ENCODE measurements at places on chromosomes 3 and 15. TPM values are rescaled to one million over a fixed set of nuclear protein-coding genes. Genes with fewer than 3 reads are reported as not detected.

DNA sequence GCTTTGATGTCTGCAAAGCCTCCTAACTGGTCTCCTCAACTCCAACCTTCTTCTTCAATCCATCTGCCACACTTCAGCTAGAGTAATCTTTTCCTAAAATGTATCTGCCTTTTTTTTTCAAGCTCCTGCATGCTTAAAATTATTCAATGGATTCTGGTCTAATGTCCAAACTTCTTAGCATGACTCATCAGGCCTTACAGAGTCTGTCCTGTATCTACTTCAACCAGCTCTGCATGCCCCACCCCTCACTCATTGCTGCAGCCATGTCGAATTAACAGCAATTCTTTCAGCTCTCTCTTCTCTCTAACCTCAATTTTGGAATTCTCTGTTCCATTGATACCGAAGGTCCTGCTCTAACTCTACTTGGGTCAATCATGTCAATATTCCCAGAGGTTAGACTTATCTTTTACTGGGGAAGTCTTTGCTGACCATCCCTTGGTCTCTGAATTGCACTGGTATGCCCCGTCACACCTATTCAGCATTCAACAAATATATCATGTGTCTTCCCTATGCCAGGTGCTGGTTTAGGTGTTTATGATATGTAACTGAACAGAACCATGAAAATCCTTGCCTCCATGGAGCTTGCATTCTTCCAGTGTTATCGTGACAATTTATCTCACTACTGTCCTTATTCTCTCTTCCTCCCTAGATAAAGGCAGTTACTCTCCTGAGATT is 88.5 kb upstream of the NANOGP8 start:
- no peak for DNase-seq

DNA sequence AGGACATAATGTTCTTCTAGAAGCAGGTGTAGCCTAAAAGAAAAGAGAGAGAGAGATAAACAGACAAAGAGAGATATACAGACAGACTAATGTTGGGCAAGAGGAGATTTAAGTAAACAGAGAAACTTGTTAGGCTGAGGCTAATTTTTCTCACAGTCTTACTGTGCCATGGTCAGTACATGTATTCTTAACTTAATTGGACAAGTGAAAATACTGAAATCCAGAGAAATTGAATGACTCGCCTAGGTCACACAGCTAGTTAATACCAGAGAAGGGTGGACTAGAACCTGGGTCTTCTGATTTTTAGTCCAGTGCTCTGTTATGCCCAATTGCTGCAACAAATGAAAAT is 6.7 kb upstream of the ZNF609 start:
- no peak for DNase-seq

GRCh38 chr15:100926971-100927756 is 8.0 kb downstream of the LRRK1 start:
- DNase-seq: no peak

DNA sequence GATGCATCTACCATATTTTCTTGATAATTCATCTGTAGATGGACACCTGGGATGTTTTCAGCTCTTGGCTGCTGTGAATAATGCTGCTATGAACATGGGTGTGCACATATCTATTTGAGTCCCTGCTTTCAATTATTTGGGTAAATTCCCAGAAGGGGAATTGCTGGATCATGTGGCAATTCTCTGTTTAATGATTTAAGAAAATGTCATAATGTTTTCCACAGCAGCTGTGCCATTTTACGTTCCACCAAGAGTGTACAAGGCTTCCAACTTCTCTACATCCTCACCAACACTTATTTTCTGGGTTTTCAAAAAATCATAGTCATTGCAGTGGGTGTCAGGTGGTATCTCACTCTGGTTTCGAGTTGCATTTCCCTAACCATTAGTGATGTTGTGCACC is 64.4 kb downstream of the NSMCE3 start:
- no peak for DNase-seq

GRCh38 chr15:33068511-33068990 is 126.0 kb downstream of the FMN1 start:
- DNase-seq: peak; percentile 71

DNA sequence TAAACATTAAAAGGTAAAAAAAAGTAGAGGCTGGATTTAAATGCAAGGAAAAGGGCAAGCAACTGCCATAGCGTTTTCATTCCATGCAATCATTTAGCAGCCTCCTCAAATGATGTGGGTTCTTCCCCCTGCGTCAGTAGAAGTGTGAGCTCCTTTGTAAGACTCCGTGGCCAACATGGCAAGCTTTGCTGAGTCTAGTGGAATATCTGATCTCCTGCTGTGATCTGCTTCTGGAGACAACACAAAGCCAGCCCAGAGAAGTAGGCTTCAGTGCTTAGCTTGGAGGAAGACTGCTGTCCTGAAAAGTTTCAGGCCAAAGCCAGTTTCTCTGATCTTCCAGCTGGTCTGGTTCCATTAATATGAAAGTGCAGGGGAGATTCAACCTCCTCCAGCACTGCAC is 70.4 kb downstream of the ARPP21 start:
- DNase-seq: no peak

DNA sequence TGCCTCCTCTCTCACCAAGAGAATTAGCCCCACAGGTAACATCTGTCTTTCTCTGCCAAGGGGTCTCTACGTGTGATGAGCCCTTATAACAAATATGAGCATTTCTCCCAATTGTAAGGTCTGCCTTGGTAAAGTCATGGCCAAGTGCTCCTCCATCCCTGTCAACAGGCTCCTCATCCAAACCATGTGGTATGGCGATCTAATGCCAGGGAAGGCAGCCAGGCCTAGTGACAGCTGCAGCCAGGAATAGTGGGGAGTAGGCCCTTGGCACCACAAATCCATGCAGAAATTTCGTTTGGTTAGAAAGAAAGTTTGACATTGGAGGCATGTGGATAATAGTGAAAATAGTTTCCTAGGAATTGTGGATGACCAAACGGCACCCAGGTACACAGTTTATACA is 4.7 kb upstream of the LRTM1 start:
- DNase-seq: no peak

GRCh38 chr3:44795197-44795596 is 33.6 kb downstream of the KIF15 start:
- no peak for DNase-seq

DNA sequence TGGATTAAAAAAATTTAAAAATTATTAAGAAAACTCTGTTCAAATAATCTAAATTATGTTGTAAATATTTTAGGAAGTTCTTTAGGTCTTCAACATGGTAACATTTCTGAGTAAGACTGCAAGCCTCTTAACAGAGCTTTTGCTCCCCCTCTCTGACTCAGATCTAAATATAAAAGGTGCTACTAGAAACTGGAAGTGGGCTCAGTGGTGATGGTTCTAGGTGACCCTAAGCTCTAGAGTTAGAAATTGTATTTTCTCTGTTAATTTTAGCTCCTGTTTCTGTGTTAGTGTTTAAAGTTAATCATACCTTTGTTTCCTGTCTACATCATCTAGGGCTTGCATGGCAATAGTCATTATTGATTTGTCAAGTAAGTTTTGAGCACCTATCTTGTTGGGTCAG is 159.9 kb upstream of the MEIS2 start:
- no peak for DNase-seq

DNA sequence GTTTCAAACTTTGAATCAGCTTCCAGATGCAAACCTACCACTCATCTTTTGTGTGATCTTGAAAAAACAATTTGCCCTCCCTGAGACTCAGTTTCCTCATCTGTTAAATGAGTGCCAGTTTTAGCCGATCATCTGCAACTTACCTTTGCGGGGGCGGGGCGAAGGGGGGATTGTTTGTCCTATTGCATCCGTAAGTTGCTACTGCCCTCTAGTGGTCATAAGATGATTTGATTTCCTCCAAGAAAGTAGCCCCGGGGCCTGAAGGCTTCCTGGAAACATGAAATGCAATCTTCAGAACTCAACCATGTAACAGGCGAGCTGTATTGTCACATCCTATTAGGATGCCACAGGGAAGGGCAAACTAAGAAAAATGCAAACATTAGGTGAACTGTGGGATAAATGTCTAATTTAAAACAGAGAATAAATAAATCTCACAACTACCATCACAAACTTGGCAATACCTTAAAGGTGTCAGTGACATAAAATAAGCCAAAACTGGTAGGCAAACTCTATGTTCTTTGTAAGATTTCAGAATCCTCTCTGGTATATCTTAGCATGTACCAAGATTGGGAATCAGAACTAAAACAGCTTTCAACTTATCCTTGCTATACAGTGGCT is 63.5 kb upstream of the CLDN18 start:
- peak; percentile 84 for DNase-seq

- DNase-seq: no peak
These were observed 207.3 kb downstream of the NECTIN3 start for GRCh38 chr3:111278959-111279358.

GRCh38 chr15:45604326-45604725 is 17.1 kb downstream of the BLOC1S6 start:
- no peak for DNase-seq

- no peak for DNase-seq
These were observed 101.6 kb downstream of the ZPLD1 start for GRCh38 chr3:102536456-102536855.

GRCh38 chr15:39031596-39031995 is 467.0 kb upstream of the RASGRP1 start:
- DNase-seq: no peak

- DNase-seq: no peak
These were observed 329.1 kb upstream of the C2CD4B start for GRCh38 chr15:62494197-62494596.

DNA sequence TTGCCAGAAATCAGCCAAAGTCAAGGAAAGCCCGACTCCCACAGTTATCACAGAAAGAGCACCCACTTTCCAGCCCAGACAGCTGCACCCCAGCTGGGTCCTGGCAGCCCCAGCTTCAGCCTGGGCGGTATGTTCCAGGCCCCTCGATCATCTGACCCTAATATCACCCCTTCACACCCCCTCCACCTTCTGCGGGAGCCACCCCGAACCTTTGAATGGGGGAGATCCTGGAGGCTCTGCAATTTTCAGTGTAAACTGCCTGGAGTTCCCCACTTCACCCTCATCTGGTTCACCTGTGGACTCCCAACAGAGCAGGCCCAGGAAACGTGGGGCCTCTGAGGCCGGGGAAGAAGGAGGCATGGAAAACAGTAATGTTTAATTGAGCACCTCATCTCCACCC is 5.9 kb downstream of the PRSS50 start:
- no peak for DNase-seq

- no peak for DNase-seq
These were observed 406.2 kb downstream of the PLOD2 start for GRCh38 chr3:145754605-145755289.

DNA sequence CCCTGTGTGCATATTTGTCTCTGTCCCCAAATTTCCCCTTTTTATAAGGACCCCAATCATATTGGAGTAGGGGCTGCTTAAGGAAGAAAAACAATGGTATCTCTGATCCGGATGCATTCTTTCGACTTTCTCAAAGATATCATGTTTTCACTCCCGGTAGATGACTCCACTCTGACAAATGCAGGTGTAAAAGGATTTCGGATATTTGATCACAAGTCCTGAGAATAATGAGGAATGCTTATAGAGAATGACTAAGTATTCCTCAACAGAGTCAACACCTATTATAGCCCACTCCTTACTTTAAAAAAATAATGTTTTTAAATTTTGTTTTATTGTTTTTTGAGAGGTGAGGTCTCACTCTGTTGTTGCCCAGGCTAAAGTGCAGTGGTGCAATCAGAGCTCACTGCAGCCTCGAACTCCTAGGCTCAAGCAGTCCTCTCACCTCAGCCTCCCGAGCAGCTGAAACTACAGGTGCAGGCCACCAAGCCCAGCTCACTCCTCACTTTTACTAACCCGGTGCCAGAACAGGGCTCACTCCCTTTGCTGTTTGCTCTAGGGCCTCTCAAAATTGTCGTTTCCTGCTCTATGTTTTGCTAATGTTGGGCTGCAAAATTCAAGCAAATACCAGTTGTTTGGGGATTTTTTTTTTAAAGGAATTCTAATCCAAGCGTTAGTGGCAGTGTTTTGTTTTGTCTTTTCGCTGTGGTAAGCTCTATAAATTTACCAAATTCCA is 24.6 kb downstream of the COL8A1 start:
- DNase-seq: no peak

- no peak for DNase-seq
These were observed 529.8 kb downstream of the DIPK2A start for GRCh38 chr3:144501467-144501866.

GRCh38 chr3:155512867-155513261 is 219.4 kb upstream of the STRIT1 start:
- no peak for DNase-seq

GRCh38 chr3:40404591-40405198 is 17.7 kb downstream of the ENTPD3 start:
- no peak for DNase-seq

DNA sequence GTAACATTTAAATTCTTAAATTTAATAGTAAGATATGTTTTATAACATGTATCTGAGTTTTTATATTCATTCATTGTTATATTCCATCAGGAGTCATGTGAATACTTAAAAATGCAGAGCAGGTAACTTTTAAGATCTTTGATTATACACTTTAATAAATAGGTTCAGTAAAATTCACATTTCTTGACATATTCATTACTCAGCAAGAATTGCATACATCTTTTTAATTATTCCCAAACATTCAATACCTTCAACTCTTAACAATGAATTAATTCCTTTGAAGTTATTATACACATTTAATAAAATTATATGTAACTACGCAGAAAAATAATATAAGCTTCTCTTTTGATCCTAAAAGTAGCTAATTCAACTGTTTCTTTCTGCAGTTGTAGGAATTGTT is 105.4 kb downstream of the CNTN4 start:
- DNase-seq: no peak

- DNase-seq: no peak
These were observed 46.6 kb upstream of the CTSH start for GRCh38 chr15:78991476-78991875.

DNA sequence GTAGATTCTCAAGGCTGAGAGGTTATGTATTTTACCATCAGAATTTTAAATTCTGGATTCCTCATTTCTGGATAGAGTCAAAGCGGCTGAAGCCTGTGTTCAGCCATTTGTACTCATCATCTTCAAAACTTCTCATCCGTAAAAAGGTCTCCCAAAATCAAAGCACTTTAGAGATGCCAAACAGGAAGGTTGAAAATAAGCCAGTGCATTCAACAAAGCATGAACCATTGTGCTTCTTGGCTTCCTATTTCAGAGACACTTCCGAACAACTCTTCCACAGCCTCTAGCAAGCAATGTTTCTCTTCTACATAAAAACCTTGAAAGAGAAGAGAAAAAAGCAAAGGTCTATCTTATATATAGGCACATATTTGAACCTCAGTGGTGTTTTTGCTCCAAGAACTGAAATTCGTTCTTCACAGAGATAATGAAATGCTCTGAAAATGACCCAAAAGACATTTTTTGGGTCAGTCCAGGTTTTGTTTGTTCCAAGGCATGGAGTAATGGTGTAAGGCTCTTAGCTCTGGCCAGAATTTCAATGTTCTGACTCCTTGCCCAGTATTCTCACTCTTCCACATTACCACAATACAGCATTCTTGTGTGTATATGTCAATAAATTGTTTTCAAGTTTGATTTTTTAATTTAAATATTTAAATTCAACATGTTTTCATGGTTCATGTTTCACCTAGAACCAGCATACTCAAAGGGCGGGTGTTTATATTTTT is 163.1 kb downstream of the STAC start:
- DNase-seq: no peak

The GPR87 gene
- 1.2 TPM for total RNA-seq

The PIF1 gene
- 33.9 TPM for total RNA-seq

The CXCR6 gene
- not detected for total RNA-seq

The SPTSSB gene
- 8.1 TPM for total RNA-seq

The SEMA3G gene
- total RNA-seq: 0.12 TPM

The MAP6D1 gene
- total RNA-seq: 5.4 TPM

The NME9 gene
- not detected for total RNA-seq

The GALNT15 gene
- total RNA-seq: not detected

The SPESP1 gene
- total RNA-seq: not detected

The SAXO2 gene
- 1.9 TPM for total RNA-seq

The ZNF80 gene
- not detected for total RNA-seq

Measured in Calu3 (cell line).